ENCODE measurements at places on chromosomes 5 and 9. TPM values are rescaled to one million over a fixed set of nuclear protein-coding genes. Genes with fewer than 3 reads are reported as not detected.
A peak's percentile ranks its signal among the peaks of the same experiment; 100 is the strongest.

Gene LCP2
- total RNA-seq, result not detected

Gene BARHL1
- total RNA-seq, result not detected

Gene RNF208
- 4.4 TPM for total RNA-seq

Gene PAPPA
- 219 TPM for total RNA-seq

Gene SLC36A3
- not detected for total RNA-seq

Gene HTR1A
- total RNA-seq, result not detected

Gene FBP2
- not detected for total RNA-seq

Gene PRRX2
- 4.9 TPM for total RNA-seq

Gene C9orf72
- 9.4 TPM for total RNA-seq

Gene APBA1
- total RNA-seq, result 12.3 TPM

Gene MAMDC2
- 77.5 TPM for total RNA-seq

Gene KCNV2
- total RNA-seq, result not detected

Gene GRM6
- not detected for total RNA-seq

Gene HACD4
- 0.97 TPM for total RNA-seq

Gene PRDM9
- total RNA-seq, result not detected

Gene PCDHAC1
- total RNA-seq, result 5.8 TPM

Gene TMEM174
- total RNA-seq, result not detected

- no peak overlapping the region for H3K4me3 ChIP-seq
- DNase-seq, result no peak
- H3K4me1 ChIP-seq, result no peaks in the 10 kb centered on the region
- no peak overlapping the region for H3K27ac ChIP-seq
Measured at GRCh38 chr5:100797861-100798260, 105.2 kb downstream of the ST8SIA4 start.

GRCh38 chr5:25285136-25285535 lies 640.4 kb upstream of the CDH10 start:
- H3K27ac ChIP-seq, result no peak overlapping the region
- H3K36me3 ChIP-seq, result no peaks in the 10 kb centered on the region
- no peak overlapping the region for H3K4me3 ChIP-seq
- no peak for DNase-seq
- no peaks in the 10 kb centered on the region for H3K4me1 ChIP-seq

DNA sequence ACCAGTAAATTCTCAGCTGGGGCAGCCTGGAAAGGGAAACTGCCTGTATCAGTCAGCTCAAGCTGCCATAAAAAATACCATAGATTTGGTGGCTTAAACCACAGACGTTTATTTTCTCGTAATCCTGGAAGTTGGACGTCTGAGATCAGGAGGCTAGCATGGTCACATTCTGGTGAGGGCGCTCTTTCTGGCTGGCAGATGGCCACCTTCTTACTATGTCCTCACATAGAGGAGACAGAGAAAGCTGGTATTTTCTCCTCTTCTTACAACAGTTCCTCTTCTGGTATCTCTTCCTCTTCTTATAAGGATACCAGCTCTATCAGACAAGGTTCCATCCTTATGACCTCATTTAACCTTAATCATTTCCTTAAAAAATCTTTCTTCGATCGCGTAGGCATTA lies 50.5 kb upstream of the RFX3 start:
- no peak overlapping the region for H3K4me3 ChIP-seq
- H3K27me3 ChIP-seq, result no peaks in the 10 kb centered on the region
- no peak for DNase-seq
- no peak overlapping the region for H3K27ac ChIP-seq

GRCh38 chr5:133285583-133286021 lies 233.8 kb downstream of the HSPA4 start:
- no peak for DNase-seq
- H3K4me3 ChIP-seq, result no peak overlapping the region
- H3K4me1 ChIP-seq, result peaks cover 3% of the 10 kb centered on the region
- H3K36me3 ChIP-seq, result no peaks in the 10 kb centered on the region

DNA sequence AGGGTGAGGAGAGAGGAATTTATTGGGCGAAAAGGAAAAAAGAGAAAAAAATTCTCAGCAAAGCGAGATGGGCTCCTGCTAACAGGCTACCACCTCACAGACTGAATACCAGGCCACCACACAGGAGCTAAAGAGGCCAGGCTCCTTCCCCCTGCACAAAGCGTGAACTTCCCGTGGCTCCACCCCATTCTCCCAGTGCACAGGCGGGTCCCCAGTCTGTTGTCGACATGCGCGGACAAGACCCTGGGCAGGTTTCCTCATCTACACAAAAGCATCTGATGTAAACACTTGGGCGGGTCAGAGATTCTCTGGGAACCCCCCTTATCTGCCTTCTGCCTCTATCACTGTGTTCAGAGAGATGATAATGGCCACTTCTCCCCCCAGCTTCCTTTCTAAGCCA lies 34.2 kb downstream of the IL31RA start:
- no peak overlapping the region for H3K4me3 ChIP-seq
- no peaks in the 10 kb centered on the region for H3K36me3 ChIP-seq
- no peak overlapping the region for H3K27ac ChIP-seq
- no peak for DNase-seq
- no peaks in the 10 kb centered on the region for H3K27me3 ChIP-seq

- H3K4me1 ChIP-seq, result peaks cover under 1% of the 10 kb centered on the region
- H3K27ac ChIP-seq, result no peak overlapping the region
- no peak for DNase-seq
- H3K36me3 ChIP-seq, result no peaks in the 10 kb centered on the region
- H3K27me3 ChIP-seq, result no peaks in the 10 kb centered on the region
Measured at GRCh38 chr9:93154293-93154903, 20.3 kb upstream of the NINJ1 start.

- no peak within 1 kb of the TSS for H3K27ac ChIP-seq
- no peaks in the 10 kb centered on the region for H3K36me3 ChIP-seq
- peaks cover 20% of the 10 kb centered on the region for H3K4me1 ChIP-seq
- no peak for DNase-seq
Measured at GRCh38 chr5:157459715-157460599, at the start of gene NIPAL4. Gene NIPAL4 (plus strand): TSS chr5:157460213. CDS start chr5:157460321, 108 bp downstream.

- DNase-seq, result no peak
- peaks cover 2% of the 10 kb centered on the region for H3K36me3 ChIP-seq
- H3K4me3 ChIP-seq, result no peak overlapping the region
- no peak overlapping the region for H3K27ac ChIP-seq
- no peaks in the 10 kb centered on the region for H3K27me3 ChIP-seq
Measured at GRCh38 chr5:131532031-131532640, 102.9 kb downstream of the RAPGEF6 start.

DNA sequence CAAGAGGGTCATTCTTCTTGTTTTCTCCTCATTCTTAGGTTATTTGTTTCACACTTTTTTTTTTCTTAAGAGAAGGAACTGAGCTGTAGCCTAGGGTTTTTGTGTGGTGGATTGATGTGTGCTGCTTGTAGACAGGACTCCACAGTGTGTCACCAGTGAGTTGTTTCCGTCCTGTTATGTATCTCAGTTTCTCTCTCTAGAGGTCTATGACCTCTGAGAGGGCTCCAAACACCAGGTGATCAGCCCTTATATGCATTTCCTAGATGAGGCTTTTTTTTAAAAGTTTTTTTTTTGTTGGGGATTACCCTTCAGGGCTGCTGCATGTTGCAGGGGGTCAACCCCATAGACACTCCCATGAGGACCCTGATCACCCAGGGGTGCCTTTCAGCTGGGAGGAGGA lies 124.2 kb upstream of the MAST4 start:
- no peak overlapping the region for H3K4me3 ChIP-seq
- peaks cover 2% of the 10 kb centered on the region for H3K36me3 ChIP-seq
- no peak for DNase-seq
- H3K27ac ChIP-seq, result no peak overlapping the region

GRCh38 chr9:72454871-72455491 lies 66.4 kb upstream of the TMC1 start:
- no peak for DNase-seq
- H3K27me3 ChIP-seq, result no peaks in the 10 kb centered on the region
- no peaks in the 10 kb centered on the region for H3K36me3 ChIP-seq
- peaks cover 3% of the 10 kb centered on the region for H3K4me1 ChIP-seq

DNA sequence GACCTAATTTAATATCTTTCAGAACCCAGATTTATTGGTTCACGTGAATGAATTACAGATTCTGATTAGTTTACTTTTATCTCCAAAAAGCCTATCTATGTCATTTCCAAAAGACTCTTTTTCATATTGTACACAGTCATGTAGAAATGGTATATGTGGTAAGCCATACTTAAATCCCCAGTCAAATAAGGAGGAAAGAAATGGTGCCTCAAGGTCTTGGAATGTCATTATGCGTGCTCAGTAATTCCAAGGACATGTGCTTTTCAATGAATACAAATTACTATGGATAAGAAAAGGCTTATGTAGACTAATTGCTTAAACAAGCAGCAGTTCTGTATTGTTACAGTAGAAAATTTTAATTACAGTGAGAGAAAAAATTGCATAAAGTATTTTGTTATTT lies 64.1 kb upstream of the TYRP1 start:
- no peak overlapping the region for H3K27ac ChIP-seq
- peaks cover 42% of the 10 kb centered on the region for H3K27me3 ChIP-seq
- no peaks in the 10 kb centered on the region for H3K4me1 ChIP-seq
- H3K4me3 ChIP-seq, result no peak overlapping the region
- no peaks in the 10 kb centered on the region for H3K36me3 ChIP-seq

DNA sequence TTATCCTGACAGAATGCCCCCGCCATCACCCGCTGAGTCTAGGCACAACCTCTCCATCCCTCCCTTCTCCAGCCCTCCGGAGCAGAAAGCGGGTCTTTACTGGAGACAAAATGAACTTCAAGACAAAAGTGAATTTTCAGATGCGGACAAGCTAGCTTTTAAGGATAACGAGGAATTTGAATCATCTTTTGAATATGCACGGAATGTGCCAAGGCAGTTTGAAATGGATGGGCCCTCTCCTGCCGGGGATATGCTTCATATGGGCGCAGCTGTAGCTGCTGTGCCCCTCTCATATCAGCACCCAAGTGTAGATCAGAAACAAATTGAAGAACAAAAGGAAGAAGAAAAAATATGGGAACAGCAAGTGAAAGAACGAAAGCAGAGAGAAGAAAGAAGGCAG lies 37.5 kb downstream of the CPLANE1 start:
- H3K4me3 ChIP-seq, result no peak overlapping the region
- H3K27ac ChIP-seq, result no peak overlapping the region
- H3K27me3 ChIP-seq, result no peaks in the 10 kb centered on the region
- peaks cover 34% of the 10 kb centered on the region for H3K36me3 ChIP-seq
- no peak for DNase-seq

GRCh38 chr5:32027093-32027716 lies 146.9 kb downstream of the GOLPH3 start:
- H3K27ac ChIP-seq, result peak overlapping the region; percentile 93
- peaks cover 4% of the 10 kb centered on the region for H3K36me3 ChIP-seq
- H3K4me3 ChIP-seq, result peak overlapping the region; percentile 54
- no peak for DNase-seq
- H3K4me1 ChIP-seq, result peaks cover 75% of the 10 kb centered on the region

DNA sequence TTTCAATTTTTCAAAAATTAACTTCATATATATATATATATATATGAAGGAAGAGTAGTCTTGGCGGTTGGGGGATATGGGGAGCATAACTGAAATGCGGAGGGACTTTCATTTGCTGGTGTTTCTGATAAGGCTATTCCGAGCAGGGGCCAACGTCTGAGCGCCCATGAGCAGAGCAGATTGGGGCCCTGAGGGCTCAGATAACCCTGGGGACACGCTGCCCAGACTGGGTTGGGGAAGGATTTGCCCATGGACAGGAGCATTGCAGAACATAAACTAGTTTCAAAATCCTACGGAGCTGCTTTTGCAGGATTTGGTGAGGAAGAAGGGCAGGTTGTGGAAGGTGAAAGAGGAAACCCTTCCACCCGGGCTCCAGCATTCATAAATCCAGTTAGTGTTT lies 240.2 kb downstream of the IRX1 start:
- H3K4me1 ChIP-seq, result no peaks in the 10 kb centered on the region
- DNase-seq, result no peak
- H3K27me3 ChIP-seq, result no peaks in the 10 kb centered on the region
- H3K4me3 ChIP-seq, result no peak overlapping the region
- no peaks in the 10 kb centered on the region for H3K36me3 ChIP-seq

DNA sequence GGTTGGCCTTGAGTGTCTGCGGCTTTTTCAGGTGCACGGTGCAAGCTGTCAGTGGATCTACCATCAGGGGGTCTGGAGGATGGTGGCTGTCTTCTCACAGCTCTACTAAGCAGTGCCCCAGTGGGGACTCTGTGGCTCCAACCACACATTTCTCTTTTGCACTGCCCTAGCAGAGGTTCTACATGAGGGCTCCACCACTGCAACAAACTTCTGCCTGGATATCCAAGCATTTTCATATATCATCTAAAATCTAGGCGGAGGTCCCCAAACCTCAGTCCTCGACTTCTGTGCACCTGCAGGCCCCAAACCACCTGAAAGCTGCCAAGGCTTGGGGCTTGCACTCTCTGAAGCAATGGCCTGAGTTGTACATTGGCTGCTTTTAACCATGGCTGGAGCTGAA lies 601.5 kb downstream of the MTRR start:
- no peaks in the 10 kb centered on the region for H3K36me3 ChIP-seq
- no peak overlapping the region for H3K27ac ChIP-seq
- H3K27me3 ChIP-seq, result no peaks in the 10 kb centered on the region
- no peak overlapping the region for H3K4me3 ChIP-seq
- DNase-seq, result no peak

DNA sequence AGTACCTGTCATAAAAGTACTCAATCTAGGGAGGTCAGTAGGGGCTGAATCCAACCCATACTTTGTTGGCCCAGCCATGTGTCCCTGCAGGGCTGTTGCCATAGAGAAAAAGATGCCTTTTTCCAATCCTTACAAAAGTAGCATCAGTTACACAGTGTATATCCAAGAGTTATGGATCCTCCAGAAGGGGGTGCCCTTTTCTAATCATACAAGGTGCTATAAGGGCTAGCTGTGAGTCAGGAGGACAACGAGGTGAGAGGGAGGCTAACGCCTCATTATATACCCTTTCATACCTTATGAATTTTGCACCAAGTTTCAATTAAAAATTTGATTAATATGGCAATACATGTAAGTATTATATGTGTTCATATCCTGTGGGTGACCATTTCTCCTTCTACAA lies 4.8 kb downstream of the KIAA0825 start:
- H3K4me3 ChIP-seq, result no peak overlapping the region
- H3K27ac ChIP-seq, result no peak overlapping the region
- no peak for DNase-seq
- no peaks in the 10 kb centered on the region for H3K27me3 ChIP-seq
- no peaks in the 10 kb centered on the region for H3K36me3 ChIP-seq

GRCh38 chr5:168865968-168866367 lies 286.8 kb upstream of the PANK3 start:
- H3K4me3 ChIP-seq, result no peak overlapping the region
- no peaks in the 10 kb centered on the region for H3K36me3 ChIP-seq
- H3K27ac ChIP-seq, result no peak overlapping the region
- no peak for DNase-seq
- peaks cover 7% of the 10 kb centered on the region for H3K4me1 ChIP-seq

- no peak overlapping the region for H3K27ac ChIP-seq
- no peaks in the 10 kb centered on the region for H3K36me3 ChIP-seq
Measured at GRCh38 chr9:132018957-132019405, 60.7 kb downstream of the MED27 start.
